ENCODE measurements at places on chromosomes 7 and 10.

DNA sequence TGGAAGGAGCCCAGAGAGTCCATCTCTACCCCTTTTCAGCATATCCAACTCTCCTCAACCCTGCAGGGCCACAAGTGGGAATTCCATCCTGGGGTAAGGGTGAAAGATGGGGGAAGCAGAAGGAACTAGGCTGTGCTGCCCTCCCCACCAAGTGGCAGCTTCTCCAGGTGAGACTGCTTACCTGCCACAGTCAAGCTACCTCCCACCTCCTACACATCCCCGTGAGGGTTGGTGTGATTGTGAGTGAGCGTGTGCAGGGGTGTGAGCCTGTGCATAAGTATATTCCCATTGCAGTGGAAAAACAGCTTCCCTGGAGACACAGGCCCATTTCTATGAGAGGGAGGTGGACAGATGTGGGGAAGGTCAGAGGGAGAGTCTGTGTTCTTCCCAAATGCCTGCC, 376.6 kb downstream of the PLXNA4 start:
- no peak for DNase-seq

GRCh38 chr10:132361581-132362101, 29.6 kb downstream of the LRRC27 start:
- DNase-seq, result no peak

- no peak for DNase-seq
Measured at GRCh38 chr7:41475801-41476459, 227.0 kb downstream of the INHBA start.

DNA sequence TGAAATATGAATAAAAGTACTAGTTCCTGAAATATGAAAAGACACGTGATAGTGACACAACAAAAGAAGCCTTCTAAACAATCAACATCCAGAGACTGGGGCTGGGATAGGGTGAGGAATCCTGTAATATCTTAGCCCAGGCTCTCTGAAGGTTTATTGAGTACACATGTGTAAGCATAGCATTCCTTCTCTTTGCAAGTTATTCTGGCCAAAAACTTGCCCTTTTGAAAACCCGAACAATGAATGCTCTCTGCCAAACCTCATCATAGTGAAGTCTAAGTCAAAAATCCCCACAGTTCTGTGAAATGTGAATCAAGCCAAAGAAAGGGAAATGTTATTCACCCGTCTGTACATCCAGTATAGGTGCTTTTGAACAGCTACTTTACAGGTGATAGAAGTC, 11.6 kb downstream of the SEMA3D start:
- no peak for DNase-seq

DNA sequence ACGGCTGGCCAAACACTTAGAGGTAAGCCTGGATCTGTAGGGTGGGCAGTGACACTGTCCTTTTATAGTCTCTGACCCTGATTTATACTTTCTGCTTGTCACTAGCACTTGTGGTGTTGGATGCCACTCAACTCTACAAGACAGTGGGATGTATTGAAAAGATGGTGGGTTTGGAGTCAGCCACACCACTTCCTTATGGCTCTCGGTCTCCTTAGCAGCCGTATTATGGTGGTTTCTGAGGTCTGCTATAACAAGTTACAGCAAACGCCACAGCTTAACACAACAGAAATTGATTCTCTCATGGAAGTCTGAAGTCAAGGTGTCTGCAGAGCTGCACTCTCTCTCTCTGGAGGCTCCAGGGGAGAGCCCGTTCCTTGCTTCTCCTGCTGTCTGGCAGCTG, 14.7 kb downstream of the ITIH2 start:
- DNase-seq, result no peak

DNA sequence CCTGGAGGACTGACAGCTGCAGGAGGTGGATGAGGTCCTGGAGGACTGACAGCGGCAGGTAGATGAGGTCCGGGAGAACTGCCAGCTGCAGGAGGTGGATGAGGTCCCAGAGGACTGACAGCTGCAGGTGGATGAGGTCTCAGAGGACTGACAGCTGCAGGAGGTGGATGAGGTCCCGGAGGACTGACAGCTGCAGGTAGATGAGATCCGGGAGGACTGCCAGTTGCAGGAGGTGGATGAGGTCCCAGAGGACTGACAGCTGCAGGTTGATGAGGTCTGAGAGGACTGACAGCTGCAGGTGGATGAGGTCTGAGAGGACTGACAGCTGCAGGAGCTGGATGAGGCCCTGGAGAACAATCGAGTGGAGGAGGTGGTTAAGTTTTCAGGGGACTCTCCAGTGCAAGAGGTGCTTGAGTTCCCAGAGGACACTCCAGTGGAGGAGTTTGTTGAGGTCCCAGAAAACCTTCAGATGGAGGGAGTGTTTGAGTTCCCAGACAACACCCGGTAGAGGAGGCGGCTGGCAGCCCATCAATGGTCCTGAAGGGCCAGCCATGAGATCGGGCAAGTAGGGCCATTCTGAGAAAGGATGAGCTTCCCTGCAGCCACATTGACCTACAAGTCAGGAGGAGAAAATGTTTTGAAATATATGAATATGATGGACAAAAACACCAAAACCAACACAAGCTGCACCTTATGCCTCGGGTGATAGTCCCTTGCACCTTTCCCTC, 4.7 kb upstream of the EIF5AL1 start:
- DNase-seq, result no peak

- DNase-seq, result no peak
Measured at GRCh38 chr7:24480501-24480900, 92.8 kb upstream of the PALS2 start.

DNA sequence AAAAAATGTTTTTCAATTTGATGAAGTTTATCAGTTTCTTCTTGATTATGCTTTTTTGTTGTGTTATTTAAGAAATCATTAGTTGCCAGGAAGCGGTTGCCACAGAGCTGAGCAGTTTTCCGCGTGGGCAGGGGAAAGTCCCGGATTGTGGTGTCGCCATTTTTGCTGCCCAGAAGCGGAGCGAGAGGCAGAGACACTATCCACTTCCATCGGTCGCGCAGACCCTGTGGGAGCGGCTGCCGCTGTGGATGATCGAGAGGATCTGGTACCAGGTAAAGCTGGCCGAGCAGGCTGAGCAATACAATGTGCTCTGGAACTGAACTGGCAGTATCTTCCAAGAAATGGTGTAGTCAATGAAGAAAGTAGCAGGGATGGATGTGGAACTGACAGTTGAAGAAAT, 119.8 kb downstream of the ZNF736 start:
- DNase-seq, result no peak

- no peak for DNase-seq
Measured at GRCh38 chr7:40276061-40276460, 141.3 kb downstream of the SUGCT start.

DNA sequence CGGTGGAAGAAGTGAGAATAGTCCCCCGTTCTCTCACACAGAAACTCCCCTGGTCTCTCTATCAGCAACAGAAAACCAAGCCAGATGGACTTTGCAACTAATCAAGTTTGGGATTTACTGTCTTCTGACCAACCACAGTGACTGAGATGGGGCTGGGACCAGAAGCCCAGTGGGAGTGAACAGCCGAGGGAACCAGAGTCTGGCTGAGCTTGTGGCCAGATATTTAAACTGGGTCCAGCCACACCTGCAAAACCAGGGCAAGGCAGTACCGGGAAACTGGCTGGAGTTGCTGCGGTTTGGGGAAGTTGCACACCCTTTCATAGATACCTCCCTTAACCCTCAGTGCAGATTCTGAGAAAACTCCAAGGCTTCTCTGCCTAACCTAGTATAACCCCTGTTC, 6.0 kb downstream of the GSTK1 start:
- DNase-seq, result no peak

- no peak for DNase-seq
Measured at GRCh38 chr7:70318511-70318910, 720.2 kb downstream of the AUTS2 start.

DNA sequence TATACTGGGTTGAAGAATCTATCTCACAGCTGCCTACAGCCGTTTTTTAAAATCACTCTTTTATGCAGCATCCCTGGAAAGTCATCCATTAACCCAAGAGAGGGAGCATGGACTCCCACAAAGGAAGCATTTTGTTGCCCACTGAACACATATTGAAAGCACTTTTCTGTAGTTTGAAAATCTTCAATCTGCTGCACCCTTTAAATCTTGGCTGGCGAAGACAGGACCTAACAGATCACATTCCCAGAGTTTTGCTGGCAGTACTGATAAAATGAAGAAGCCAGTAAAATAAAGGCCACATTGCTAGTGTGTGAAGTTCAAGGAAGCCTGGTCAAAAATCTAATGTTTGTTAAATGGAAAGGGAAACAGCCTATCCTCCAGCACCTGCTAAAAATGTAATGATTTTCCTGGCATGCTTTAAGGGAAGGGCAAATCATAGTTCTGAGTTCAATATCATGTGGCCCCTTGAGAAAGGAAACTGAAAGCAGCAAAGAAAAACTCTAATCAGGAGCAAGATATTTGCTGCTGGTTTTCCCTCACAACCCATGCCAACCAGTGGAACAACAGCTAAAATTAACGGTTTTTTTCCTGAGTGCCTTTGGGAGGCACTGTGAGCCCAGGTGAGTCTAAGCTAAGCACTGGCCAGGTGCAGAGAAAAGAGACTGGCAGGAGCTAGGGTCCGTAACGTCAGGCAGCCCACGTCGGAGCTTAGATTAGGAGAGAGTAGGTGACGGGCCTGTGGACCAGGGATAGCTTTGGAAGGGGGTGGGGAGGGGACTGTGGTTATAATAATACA, 97.9 kb upstream of the PALS2 start:
- DNase-seq, result no peak

- DNase-seq, result no peak
Measured at GRCh38 chr10:88205842-88206446, 342.5 kb downstream of the PTEN start.

GRCh38 chr10:31940839-31941653, 12.4 kb upstream of the ARHGAP12 start:
- DNase-seq, result no peak

DNA sequence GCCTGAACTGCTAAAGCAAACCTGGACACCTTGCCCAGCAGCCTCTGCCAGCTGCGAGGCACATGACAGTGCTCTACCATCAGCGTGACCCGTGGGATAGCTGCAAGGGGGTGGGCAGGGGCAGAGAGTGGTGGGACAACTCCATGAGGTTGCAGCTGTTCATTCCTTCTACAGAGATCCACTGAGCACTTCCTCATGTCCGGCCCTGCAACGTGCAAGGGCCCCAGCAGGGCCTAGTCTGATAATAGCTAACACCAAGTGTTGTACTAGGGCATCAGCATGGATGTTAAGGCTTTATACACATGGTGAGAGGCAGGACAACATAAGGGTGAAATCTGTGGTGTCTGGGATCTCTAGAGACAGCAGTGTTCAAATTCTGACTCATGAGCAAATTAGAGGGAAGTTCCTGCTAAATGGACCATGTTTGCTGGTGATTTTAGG, 14.3 kb downstream of the NOD1 start:
- DNase-seq, result no peak

DNA sequence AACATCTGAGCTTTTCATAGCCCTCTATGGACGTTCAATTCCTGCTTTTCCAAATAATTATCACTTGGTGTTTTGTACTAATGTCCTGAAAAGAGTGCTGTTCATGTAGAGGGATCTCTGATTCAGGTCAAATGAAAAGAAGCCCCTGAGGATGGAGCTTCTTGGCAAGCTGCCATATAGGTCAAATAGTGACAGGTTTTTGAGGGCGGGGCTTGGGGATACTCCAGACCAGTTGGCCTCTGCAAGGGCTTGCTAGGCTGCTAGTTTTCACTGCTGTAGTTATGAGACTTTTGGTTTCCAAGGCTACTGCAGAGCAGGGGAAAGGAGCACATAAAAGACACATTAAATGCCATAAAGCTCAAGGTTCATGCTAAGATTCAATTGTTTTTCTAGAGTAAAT, 257.2 kb upstream of the CACNA2D1 start:
- DNase-seq, result no peak

DNA sequence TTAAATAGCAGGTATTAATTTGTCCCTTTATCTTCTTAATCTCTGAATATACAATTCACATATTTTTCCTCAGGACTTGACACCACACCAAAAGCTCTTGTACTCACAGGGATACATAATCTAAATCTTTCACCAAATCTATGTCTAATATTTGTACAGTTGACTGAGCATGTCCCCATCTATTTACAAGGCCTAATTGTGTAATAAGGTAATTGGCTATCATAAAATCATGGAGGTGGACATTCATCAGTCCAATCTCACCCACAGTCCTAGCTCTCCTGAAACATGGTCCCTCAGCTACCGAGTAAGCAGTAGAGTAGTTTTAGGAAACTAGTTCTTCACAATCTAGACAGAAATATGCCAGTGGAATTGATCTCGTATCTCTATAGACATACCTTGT, 30.3 kb upstream of the EGFR start:
- DNase-seq, result no peak

DNA sequence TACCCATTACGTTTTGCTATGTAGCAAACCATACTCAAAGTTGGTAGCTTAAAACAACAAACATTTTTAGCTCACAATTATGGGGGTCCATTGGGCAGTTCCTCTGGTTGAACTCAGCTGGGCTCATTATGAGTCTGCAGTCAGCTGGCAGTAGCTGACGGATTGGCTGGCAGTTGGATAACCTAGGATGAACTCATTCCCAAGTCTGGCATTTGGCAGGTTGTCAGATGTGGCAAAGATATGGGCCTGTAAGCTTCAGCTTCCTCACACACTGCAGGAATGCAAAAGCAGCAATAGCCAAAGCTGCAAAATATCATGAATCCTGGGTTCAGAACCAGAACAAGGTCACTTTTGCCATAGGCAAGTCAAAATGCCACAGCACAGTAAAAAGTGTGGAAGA, 412.2 kb upstream of the SORCS1 start:
- DNase-seq, result no peak

- DNase-seq, result peak; percentile 53
Measured at GRCh38 chr10:112374724-112375541, 1.0 kb downstream of the ACSL5 start.

- DNase-seq, result no peak
Measured at GRCh38 chr10:132488231-132488821, 49.3 kb upstream of the INPP5A start.

DNA sequence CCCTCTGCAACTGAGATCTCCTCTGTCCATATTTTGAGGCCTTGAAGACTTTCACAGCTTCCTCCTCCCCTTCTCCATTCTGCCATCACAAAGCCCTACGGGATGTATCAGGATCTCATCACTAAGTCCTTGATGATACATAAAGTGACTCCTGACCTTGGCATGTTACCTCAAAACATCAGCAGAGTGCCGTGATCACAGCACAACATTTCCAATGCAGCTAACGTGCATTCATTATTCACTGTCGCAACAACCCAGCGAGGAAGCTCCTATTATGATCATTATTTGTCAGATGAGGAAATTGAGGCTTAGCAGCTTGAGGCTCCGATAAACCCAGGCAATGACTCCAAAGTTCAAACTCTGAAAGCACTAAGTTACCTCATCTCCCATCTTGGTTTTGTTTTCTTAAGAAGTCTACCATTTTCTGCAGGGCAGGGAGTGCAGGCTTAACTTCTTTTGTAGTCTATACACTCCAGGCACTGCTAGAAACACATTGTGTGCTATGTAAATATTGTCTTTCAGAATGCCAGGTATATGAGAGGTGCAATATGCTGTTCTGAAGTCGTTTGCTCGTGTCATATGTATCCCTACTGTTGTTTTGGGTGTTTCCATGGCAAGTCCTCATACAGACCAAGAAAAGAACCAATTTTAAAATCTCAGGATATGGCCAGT, 80.6 kb upstream of the C1QL3 start:
- no peak for DNase-seq

GRCh38 chr7:147071536-147071935, 954.9 kb downstream of the CNTNAP2 start:
- no peak for DNase-seq
